ENCODE measurements at places on chromosomes 7 and 10. TPM values are rescaled to one million over a fixed set of nuclear protein-coding genes. Genes with fewer than 3 reads are reported as not detected.

Gene ZNF316
- 11.1 TPM for total RNA-seq

Gene C7orf57
- total RNA-seq, result 0.09 TPM

Gene MSS51
- 28.2 TPM for total RNA-seq

Gene PTF1A
- total RNA-seq, result not detected

Gene RAPGEF5
- total RNA-seq, result 21.8 TPM

Gene ZC3HAV1
- total RNA-seq, result 12.2 TPM

Measured in muscle of leg (tissue), 16 donors.